ENCODE measurements at places on chromosomes 2 and 18. TPM values are rescaled to one million over a fixed set of nuclear protein-coding genes. Genes with fewer than 3 reads are reported as not detected.

- H3K36me3 ChIP-seq: no peaks in the 10 kb centered on the region
- H3K27me3 ChIP-seq: no peaks in the 10 kb centered on the region
- no peak overlapping the region for H3K27ac ChIP-seq
- no peaks in the 10 kb centered on the region for H3K4me1 ChIP-seq
- no peak for DNase-seq
These were observed 25.3 kb downstream of the MMADHC start for GRCh38 chr2:149562324-149562723.

- no peaks in the 10 kb centered on the region for H3K27me3 ChIP-seq
- no peak overlapping the region for H3K4me3 ChIP-seq
- DNase-seq: no peak
- no peaks in the 10 kb centered on the region for H3K36me3 ChIP-seq
These were observed 272.3 kb upstream of the ZNF804A start for GRCh38 chr2:184326066-184326465.

DNA sequence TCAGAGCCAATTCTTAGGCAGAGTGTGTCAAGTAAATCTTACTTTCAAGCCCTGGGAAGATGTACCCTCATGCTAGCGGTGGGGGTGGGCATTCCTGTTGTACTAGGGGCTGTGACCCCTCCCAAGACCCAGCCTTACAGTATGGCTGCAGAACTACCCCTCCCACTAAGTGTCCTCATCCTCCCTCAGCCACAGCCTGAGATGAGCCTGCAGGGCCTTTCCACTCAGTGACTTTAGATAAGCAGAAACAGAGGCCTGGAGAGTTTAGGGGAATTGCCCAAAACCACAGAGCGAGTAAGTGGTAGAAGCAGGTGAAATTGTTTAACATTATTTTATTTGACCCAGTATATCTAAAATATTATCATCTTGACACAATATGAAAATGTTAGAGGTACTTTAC lies 36.6 kb downstream of the TTC32 start:
- no peaks in the 10 kb centered on the region for H3K27me3 ChIP-seq
- H3K27ac ChIP-seq: no peak overlapping the region
- no peaks in the 10 kb centered on the region for H3K36me3 ChIP-seq
- H3K4me1 ChIP-seq: peaks cover 10% of the 10 kb centered on the region

DNA sequence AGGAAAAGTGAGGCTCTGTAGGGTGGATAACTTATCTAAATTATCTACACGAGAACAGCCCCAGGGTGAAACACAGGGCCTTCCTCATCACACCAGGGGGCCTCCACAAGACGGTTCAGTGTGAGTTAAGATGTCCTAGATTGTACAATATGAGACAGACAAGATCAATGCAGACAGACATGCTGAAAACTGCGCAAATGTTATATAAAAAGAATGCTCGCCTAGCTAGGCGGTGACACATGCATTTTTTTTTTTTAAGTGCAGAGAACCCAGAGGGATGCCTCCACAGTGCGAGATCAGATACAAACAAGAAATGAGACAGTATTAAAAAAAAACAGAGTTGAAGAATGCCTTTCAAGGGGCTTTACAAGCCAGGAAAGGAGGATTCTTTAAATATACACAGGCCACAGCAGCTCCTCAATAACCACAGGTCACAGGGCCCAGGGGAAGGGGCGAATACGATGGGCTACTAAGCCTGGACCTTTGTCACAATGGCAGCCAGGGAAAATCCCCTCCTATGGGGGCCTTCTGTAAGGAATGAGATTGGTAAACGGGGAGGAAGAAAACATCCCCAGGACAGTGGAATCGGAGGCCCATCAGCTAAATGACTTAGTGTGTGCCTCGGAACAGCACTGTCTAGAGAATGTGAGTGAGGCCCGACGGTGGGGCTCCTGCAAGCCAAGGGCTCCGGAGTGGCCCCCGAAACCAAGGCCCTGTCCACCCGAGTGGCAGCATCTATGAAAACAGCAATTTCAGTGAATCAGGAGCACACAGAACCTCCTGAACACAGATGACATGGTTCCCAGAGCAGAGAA lies 48.9 kb downstream of the ADCY3 start:
- no peak for DNase-seq
- no peak overlapping the region for H3K4me3 ChIP-seq

DNA sequence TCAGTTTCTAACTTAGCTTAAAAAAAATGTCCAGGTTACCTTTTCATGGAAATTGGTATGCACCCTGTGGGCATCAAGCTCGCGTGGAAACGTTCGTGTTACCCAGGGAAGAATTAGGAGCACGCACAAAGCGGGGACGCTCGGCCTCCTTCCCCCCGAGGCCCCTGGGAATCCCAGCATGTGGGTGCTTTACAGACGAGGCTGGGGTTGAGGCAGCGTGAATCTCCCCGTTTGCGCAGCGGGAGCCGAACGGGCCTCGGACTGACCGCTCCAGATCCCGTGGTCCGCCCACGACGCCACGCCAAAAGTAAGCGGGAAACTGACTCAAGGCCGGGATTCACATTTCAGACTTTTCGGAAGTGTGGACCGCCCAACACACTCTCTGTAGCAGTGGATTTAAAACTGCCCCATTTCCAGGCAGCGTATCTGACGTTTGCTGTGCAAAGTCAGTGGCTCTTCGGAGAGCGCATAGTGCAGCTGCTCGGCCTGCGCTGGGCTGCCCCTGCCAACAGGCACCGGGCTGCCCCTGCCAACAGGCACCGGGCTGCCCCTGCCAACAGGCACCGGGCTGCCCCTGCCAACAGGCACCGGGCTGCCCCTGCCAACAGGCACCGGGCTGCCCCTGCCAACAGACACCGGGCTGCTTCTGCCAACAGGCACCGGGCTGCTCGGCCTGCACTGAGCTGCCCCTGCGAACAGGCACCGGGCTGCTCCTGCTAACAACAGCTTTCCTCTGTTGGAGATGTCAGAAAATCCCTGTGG lies 49.7 kb downstream of the SH3YL1 start:
- H3K27me3 ChIP-seq: peaks cover 4% of the 10 kb centered on the region
- H3K36me3 ChIP-seq: peaks cover 8% of the 10 kb centered on the region
- no peak overlapping the region for H3K4me3 ChIP-seq
- no peaks in the 10 kb centered on the region for H3K4me1 ChIP-seq

LIPG gene
- not detected for total RNA-seq

DNA sequence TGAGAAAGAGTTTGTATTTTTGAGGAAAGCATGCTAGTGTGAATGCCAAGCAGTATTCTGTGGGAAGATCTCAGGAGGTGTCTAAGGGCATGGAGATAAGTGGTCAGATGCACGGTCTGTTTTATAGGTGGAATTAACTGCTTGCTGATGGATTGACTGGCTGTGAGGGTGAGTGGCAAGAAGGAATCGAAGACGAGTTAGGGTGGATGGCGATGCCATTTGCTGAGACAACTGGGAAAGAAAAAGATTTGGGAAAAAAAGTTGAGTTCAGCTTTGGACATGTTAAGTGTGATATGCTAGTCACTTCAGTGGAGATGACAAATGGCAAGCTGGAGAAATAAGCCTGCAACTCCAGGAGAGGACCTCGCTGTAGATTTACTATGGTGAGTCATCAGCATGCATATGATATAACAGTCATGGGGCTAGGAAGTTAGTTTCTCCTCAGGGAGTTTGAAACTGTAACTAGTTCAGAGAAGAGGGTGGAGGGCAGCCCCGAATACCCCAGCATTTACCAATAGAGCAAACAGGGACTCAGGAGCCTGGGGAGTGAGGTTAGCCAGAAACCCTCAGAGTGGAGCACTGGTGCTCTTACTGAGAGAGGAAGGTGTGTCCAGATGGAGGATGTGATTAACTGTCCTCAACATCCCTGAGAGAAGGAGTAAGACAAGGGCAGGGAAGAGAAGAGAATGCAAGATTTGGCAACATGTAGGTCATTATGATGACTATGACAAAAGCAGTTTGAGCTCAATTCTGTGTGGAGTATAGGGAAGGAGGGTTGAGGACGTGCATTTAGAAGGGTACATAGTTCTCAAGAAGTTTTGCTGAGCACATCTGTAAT lies 2.0 kb upstream of the HK2 start:
- H3K36me3 ChIP-seq: no peaks in the 10 kb centered on the region
- no peak for DNase-seq
- no peak overlapping the region for H3K27ac ChIP-seq

- no peaks in the 10 kb centered on the region for H3K27me3 ChIP-seq
- H3K27ac ChIP-seq: no peak overlapping the region
- no peaks in the 10 kb centered on the region for H3K36me3 ChIP-seq
These were observed 25.6 kb upstream of the PTMA start for GRCh38 chr2:231682603-231683291.

DNA sequence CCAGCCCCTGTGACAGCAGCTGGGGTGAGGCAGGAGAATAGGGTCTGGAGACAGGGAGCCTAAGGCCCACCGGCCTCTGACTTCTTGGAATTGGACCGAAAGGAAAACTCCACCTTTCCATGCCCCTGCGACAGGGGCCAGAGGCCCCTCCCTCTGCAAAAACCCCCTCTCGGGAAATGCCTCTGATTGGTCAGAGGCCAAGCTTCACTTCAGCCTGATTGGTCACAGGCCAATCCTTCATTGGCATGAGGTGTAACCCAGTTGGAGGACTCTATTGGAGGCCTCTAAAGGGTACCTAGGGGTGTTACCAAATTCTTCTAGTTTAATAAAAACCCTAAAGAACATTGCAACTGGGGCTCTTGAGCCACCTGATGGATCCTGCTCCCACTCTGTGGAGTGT lies 5.7 kb upstream of the ACKR3 start:
- no peaks in the 10 kb centered on the region for H3K27me3 ChIP-seq
- peaks cover 31% of the 10 kb centered on the region for H3K4me1 ChIP-seq
- no peak overlapping the region for H3K27ac ChIP-seq
- H3K4me3 ChIP-seq: no peak overlapping the region

GRCh38 chr2:48694149-48694548 lies 61.4 kb downstream of the LHCGR start:
- H3K4me1 ChIP-seq: peaks cover 44% of the 10 kb centered on the region
- no peaks in the 10 kb centered on the region for H3K27me3 ChIP-seq
- peak overlapping the region; percentile 66 for H3K27ac ChIP-seq

ALKAL2 gene
- total RNA-seq: not detected

- no peak overlapping the region for H3K4me3 ChIP-seq
- no peak overlapping the region for H3K27ac ChIP-seq
- no peaks in the 10 kb centered on the region for H3K27me3 ChIP-seq
- no peak for DNase-seq
These were observed 256.9 kb upstream of the SIX3 start for GRCh38 chr2:44684559-44684958.

LINC00305 gene
- total RNA-seq: not detected

DNA sequence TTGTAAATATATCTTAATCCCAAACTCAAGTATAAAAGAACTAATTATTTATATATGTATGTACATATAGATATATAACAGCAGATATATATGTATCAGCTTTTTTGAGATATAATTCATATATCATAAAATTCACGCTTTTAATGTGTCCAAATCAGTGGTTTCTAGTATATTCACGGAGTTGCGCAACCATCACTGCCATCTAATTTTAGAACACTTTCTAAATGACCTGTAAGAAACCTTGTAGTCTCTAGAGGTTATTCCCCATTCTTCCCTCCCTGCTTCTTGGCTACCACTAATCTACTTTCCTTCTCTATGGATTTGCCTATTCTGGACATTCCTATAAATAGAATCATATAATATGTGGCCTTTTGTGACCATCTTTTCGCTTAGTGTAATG lies 163.5 kb upstream of the TCF4 start:
- DNase-seq: no peak
- H3K4me1 ChIP-seq: no peaks in the 10 kb centered on the region
- H3K27ac ChIP-seq: no peak overlapping the region
- H3K4me3 ChIP-seq: no peak overlapping the region

DNA sequence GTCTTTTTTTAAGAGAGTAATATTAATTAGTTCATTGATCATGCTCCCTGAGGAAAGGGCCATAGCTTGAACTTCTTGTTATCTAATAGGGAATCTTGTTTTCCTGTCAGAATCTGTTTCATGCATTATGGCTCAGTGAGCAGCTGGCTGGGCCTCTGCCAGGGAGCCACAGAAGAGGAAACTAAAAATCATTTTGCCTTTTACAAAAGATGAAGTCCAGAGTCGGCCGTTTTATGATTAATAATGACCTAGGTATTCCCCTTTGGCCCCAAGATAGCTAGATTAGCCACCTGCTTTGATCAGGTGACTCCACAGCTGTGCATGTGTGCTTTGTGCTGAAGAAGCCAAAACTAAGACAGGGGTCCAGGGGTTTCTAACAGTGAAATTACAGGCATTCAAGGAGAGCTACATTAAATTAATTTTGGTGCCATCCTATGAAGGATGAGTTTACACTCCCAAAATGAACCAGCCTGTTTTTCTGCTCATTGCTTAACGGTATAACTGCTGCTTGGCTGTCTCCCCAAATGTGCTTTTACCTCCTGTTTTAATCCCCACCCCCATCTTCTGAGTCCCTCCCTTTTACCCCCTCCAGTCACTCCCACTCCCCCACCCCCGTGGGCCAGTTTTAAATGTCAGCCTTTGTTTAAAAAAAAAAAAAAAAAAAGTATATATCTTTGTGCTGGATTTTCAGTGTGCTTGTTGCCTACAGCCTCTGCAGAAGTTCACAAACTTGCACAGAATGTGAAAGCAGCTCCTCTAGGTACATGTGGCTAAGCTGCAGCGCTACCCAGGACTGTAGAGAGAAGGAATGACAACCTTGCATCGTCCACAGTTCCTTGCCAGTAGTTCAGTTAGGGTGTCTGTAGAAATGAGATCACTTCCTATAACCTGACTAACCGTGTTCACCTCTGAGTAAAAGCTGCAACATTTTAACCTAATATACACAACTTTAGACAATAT lies 93.1 kb downstream of the CABLES1 start:
- H3K36me3 ChIP-seq: no peaks in the 10 kb centered on the region
- H3K27me3 ChIP-seq: no peaks in the 10 kb centered on the region
- peaks cover 66% of the 10 kb centered on the region for H3K4me1 ChIP-seq
- peak overlapping the region; percentile 72 for H3K27ac ChIP-seq
- no peak overlapping the region for H3K4me3 ChIP-seq

GRCh38 chr2:238106698-238107524 lies 6.8 kb downstream of the ESPNL start:
- H3K4me3 ChIP-seq: no peak overlapping the region
- no peak overlapping the region for H3K27ac ChIP-seq
- no peaks in the 10 kb centered on the region for H3K27me3 ChIP-seq
- no peaks in the 10 kb centered on the region for H3K36me3 ChIP-seq
- H3K4me1 ChIP-seq: peaks cover 11% of the 10 kb centered on the region
- no peak for DNase-seq

- no peak for DNase-seq
- H3K27ac ChIP-seq: no peak overlapping the region
- H3K36me3 ChIP-seq: no peaks in the 10 kb centered on the region
- H3K4me1 ChIP-seq: no peaks in the 10 kb centered on the region
- H3K4me3 ChIP-seq: no peak overlapping the region
These were observed 116.8 kb upstream of the GATA6 start for GRCh38 chr18:22052405-22053105.

DNA sequence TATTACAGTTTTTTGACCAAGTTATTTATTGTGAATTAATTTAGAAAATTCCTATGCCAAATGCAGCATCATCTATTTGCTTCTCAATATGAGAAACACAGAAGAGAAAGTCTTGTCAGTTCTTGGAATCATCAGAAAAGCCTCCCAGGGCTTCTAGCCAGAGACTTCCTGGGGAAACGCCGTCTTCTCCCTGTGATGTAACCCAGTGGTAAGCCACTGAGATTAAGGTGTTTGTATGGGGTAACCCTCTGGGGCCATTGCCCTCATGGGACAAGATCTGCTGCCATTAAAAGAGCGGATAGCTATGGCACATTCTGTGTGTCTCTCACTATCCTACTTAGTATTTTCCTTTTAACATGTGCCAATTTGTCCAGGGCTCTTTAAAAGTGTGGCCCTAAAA lies 28.0 kb downstream of the ANKRD29 start:
- H3K4me3 ChIP-seq: no peak overlapping the region
- no peak overlapping the region for H3K27ac ChIP-seq
- no peaks in the 10 kb centered on the region for H3K4me1 ChIP-seq

VAMP8 gene
- 10.4 TPM for total RNA-seq

DYNAP gene
- total RNA-seq: not detected

SLC9A2 gene
- total RNA-seq: 0.17 TPM

Data from esophagus muscularis mucosa (tissue), 4 donors.